ENCODE measurements at places on chromosomes 1 and 21.

GRCh38 chr1:118101515-118101844, 83.5 kb downstream of the SPAG17 start:
- no peak for DNase-seq
- peaks cover 2% of the 10 kb centered on the region for H3K27me3 ChIP-seq
- no peaks in the 10 kb centered on the region for H3K36me3 ChIP-seq
- H3K27ac ChIP-seq: no peak overlapping the region

- no peak for DNase-seq
- peaks cover 45% of the 10 kb centered on the region for H3K4me1 ChIP-seq
- H3K36me3 ChIP-seq: peaks cover 4% of the 10 kb centered on the region
These were observed 24.3 kb downstream of the STPG1 start for GRCh38 chr1:24389231-24389678.

- H3K4me3 ChIP-seq: no peak overlapping the region
- no peaks in the 10 kb centered on the region for H3K4me1 ChIP-seq
- H3K36me3 ChIP-seq: no peaks in the 10 kb centered on the region
These were observed 663.7 kb downstream of the ADGRL2 start for GRCh38 chr1:82464362-82465001.

- H3K27ac ChIP-seq: no peak overlapping the region
- DNase-seq: no peak
- H3K27me3 ChIP-seq: no peaks in the 10 kb centered on the region
- no peak overlapping the region for H3K4me3 ChIP-seq
- H3K4me1 ChIP-seq: no peaks in the 10 kb centered on the region
These were observed 51.2 kb upstream of the LRP8 start for GRCh38 chr1:53378932-53379661.
